Globus pallidus (tissue), 1 donor: ENCODE measurements at places on chromosomes 4 and X.

DNA sequence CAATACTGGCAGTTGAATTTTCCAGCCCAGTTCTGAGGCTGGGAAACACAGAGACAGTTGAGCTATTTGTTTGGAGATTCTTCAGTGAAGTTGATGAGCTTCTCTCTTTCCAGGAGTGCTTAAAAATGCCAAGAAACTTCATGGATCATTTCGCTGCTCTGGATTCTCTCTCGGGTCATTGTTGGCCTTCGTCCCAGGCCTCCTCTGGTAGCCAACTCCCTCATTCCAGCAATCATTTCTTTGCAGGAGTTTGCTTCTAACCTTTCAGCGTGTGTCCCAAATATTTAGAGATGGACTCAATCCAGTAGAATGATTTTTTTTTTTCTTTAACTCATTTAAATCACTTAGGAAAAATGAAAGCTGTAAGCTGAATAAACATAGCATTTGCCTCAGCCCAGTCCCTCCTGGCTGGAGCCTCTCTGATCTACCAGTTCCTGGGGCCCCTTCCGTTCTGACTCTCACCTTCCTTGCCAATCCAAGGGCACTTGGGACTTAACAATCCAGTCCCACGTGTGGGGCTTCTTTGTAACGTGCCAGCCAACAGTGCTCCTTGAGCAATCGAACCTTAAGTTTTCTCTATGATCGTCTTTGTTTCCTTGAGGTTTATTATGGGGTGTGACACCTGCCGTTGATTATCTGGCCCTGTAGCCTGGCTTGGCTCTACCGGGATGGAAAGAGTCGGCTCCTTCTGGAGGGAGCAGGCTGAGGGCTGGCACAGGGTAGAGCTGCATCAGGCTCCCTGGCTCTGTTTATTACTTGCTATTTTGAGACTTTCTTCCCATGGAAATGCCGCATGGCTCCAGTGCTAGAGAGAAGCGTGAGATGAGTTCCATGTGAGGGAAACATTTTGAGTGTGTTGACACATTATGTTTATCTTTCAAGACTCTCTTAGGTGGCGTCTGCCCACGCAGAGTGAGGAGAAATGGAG, 80.4 kb upstream of the GPC4 start:
- DNase-seq = peak; percentile 8

DNA sequence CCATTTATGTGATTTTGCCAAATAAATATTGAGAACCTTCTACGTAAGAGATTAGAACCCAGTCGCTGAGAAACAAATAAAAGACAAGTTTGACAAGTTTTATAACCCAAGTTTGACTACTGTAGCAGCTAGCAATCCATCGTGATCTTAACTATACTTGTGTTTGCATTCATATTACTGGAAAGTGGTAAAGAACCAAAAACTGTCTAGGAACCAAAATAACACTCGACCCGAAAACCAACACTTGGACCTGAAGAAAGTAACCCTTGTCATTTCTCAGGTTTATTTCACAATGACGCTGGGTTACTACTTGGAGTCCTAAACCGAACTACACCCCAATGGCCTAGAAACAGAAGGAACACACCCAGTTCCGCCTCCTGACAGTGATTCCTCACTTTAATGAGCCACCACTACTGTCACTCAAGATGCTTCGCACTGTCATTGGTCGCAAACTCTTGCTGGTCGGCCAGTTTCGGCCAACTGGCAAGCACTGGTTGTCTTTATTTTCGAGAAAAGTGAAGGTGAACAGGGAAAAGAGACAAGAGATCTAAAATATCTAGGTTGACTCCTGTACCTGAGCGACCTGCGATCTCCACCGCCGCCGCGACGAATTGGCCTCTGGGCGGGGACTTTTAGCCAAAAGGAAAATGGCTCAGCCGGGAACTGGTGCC, 496 bp downstream of the FBXO8 start:
- DNase-seq = peak; percentile 96

DNA sequence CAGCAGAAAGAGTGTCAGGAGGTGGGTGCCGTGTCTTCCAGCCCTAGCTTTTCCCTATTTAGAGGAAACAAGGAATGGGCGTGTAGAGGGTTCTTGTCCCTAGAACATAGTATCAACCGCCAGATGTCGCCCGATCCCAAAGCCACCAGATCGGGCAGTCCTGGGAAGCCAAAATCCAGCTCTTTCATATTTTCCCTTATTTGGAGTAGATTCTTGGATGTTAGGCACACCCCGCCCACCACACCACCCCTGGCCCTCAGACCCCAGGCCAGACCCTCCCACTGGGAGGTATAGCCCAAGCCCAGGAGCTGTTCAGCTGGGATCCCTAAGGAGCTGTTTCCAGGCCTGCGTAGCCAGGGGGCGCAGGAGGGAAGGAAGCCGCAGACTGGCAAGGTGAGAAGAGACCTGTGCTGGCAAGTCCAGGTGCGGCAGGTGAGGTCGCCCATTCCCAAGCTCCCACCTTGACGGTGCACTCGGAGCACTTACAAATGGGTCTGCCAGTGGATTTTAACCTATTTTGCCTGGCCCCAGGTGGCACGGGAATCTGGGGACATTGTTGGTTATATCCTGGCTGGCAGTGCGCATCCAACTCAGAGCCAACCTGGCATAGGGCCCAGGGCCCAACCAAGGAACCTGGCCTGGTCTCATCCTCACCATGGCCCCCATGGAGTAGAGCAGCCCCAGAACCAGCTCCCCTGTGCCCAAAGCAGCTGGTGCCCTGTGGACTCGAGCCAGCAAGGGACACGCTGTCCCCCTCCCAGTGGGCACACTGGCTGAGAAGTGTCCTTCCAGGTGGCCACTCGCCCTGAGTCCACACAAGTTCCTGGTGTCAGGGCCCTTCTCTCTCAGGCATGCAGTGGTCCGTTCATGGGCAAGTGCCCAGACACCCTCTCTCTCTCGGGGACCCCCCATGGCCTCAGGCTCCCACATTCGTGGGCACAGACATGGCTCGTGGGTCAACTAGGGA, 811 bp downstream of the FLNA start:
- no peak for DNase-seq

DNA sequence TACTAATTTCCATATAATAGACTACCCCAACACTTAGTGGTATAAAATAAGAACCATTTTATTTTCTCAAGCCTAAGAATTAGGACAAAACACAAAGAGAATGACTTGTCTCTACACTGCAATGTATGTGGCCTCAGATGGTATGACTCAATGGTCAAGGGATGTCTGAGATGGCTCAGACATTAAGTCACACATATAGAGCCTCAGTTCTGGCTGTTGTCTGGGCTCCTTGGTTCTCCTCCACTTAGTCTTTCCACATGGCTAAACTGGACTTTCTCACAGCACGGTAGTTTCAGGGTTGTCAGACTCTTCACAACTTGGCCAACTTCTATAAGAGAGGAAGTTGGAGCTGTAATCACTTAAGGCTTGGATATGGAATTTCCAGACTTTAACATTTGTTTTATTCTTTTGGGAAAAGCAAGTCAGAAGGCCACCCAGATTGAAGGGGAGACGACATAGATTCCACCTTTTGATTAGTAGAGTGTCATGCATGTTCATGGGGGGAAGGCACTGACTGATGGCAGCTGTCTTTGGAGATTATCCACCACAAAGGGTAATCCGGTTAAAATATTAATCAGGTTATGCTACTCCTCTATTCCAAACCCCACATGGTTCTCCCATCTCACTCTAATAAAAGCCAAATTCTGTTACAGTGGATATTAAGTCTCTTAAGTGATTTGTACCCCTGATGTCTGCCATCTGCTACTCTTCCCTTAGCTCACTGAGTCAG, 9.4 kb downstream of the IL15 start:
- no peak for DNase-seq

GRCh38 chr4:163815776-163816175, 321.3 kb downstream of the TMA16 start:
- DNase-seq = no peak

GRCh38 chr4:85423431-85423830, 51.5 kb upstream of the ARHGAP24 start:
- no peak for DNase-seq

GRCh38 chrX:151738751-151739150, 4.2 kb downstream of the CNGA2 start:
- DNase-seq = no peak

DNA sequence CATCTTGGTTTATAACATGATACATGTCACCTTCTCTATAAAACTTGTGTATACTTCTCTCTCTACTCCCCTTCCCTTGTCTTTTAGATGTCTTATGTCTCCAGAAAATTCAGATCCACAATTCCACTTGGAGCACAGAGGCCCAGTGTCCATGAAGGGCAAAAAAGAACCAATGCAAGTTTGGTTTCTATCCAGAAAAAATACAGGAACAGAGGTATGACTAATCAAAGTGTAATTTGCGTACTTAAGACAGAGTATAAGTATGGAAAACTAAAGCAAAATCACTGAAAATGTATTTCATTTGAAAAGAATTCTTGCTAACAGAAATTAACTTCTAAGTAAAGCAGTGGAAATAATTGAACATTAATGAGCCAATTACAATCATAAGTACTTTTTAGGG, 46.2 kb downstream of the GUCY1B1 start:
- DNase-seq = no peak

DNA sequence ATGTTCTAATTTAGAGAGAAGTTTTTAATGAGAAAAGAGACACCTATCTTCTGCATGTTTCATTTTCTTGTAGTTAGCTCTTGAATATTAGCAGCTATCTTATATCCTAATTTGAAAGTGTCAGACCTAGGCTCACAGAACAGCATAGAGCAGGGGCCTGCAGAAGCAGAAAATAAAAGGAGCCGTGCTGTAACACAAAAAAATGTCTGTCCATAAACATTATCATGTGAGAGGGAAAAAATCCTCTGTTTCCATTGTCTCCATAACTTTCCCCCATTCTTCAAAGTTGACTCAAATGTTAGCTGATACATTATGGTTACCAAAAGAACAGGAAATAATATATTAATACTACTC, 329.2 kb upstream of the EPHA5 start:
- no peak for DNase-seq

DNA sequence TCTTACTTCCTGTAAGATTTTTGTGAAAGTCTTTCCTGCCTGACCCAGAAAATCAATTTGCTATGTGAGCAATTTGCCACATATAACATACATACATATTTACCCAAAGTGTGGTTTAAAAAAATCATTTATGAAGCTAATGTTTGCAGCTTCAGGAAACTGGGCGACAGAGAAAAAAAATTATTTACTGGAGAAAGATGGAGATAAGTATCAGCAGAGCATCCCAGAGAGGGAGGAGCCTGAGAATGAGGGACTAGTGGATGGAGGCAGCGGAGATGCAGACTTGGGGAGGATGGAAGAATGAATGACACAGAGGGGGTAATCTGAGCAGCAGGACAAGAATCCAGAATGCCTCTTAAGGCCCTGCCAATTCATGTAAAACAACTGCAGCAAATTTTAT, 975 bp upstream of the GYPA start:
- DNase-seq = no peak

DNA sequence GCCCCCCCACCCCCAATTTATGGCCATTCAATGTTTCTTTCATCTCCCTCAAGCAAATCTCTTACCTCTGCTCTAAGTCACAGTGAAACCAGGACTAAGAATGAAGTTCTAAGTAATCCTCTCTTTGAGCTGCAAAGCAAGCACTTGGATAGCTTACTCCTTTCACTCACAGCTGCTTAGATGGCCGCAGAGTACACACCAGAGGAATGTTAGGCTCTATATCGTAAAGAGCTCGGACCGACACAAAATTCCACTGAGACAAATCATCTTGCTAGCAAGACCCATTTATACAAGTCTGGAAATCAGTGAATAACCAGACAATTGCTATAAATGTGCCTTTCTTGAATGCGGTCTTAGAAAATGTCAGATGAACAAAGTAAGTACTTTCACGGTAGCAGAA, 135.0 kb downstream of the IDS start:
- no peak for DNase-seq

DNA sequence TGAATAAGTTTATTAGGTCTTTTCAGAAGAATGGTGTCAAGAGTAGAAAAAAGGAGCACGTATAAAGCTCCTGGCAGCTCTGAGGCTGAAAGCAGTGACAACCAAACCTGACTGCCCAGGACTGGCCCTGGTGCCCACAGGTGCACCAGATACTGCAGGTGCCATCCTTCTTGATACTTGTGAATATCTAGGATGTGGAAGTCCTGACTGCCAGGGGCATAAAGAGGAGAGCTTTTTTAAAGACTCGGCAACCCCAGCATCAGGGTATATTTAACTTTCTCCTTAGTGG, 60.7 kb downstream of the TMEM150C start:
- DNase-seq = no peak

DNA sequence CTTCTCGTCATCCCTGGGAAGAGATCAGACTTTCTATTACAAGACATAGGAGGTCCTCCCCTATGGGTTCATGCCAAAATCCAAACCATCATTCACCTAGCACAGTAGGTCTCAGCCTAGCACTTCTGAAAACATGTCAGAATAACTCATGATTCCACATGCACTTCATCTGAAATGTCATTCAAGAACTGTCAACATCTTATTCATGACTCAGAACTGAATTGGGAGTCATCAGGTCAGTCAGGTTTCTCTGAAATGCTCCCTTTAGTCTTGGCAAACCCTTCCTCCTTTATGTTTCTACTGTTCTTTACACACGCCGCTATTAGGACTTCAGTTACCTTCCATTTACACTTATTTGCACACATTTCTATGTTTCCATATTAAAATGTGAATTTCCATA, 67.2 kb downstream of the ANTXR2 start:
- DNase-seq = no peak

- no peak for DNase-seq
Measured at GRCh38 chr4:138669479-138670315, 345.9 kb upstream of the NOCT start.

GRCh38 chr4:11328401-11328800, 100.3 kb downstream of the HS3ST1 start:
- no peak for DNase-seq

GRCh38 chr4:99847362-99847976, 30.8 kb downstream of the DAPP1 start:
- peak; percentile 13 for DNase-seq

GRCh38 chr4:118711052-118711451, 25.9 kb downstream of the METTL14 start:
- no peak for DNase-seq

DNA sequence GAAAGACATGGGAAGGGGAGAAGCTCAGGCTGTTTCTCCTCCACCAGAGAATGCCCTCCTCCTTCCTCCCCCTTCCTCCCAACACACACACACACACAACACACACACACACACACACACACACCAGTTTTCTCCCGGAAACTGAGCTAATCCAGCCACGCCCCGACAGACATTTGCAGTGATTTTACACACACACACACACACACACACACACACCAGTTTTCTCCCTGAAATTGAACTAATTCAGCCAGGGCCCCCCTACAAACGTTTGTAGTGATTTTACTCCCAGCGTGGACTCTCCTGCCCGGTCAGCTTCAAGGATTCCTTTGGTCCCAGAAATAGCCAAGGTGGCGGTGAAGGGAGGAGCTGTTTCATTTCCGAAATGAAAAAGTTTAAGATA, 32.9 kb upstream of the STX18 start:
- peak; percentile 40 for DNase-seq

DNA sequence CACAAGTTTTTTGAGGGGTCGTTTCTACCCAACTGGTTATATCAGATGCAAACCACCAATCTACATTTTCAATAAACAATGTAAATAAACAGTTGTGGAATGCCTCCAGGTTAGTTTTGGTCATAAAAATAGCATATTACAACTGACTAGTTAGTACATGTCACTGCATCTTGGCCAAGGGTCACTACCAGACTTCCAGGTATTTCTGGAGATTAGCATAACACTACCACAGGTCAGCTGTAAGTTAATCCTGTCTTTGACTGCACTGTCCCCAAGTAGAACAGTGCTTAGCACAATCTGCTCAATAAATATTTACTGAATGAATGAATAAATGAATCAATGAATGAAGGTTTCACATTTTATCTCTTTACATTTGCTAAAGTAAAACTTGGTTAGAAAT, 64.4 kb downstream of the TBC1D19 start:
- no peak for DNase-seq
